ENCODE measurements at places on chromosomes 16 and 17.

DNA sequence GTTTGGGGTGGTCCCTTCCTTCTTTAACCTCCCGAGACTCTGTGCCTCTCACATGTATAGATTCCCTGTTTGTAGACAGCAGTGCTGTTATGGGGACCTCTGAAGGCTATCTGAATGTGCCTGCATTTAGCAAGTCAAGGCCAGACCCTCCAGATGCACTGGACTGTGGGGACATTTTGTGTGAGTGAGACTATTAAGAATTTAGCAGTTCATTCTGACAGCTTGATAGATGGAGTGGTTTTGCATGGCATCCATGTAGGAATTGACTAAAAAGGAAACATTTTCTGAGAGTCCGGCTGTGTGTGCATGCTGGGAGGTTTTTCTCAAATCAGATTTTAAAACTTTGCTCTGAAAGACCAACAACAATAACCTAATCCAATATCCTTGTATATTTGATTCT, 226.3 kb downstream of the MSI2 start:
- no peak for DNase-seq

DNA sequence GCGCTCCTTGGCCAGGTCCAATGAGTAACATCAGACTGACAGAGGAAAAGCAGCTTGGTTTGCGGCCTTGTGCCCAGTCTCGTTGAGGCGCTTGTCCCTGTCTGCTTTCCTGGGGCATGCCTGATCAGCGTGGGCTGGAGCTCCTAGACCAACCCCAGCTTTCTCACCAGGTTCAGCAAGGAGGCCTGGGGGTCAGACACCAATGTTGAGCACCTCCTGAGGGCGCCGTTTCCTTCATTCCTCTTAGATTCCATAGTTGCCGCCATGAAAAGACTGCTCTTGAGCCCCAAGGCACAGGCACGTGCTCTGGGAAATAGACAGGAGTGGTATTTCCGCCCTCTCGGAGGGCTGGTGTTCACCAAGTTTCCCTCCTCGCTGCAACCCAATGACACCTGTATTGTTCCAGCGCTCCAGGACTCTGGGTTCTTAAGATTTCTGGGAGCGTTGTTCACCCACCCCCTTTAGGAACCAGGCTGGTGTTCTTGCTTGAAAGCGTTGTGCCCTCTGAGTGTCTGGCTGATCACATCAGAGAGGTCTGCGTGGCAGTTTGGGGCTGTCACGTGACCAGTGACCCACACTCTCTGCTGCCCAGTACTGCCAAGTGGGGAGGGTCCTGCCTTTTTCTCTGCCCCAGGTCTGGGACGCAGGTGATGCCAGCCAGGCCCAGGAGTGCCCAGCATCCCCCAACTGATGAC, 18.0 kb downstream of the KCTD2 start:
- no peak for DNase-seq

DNA sequence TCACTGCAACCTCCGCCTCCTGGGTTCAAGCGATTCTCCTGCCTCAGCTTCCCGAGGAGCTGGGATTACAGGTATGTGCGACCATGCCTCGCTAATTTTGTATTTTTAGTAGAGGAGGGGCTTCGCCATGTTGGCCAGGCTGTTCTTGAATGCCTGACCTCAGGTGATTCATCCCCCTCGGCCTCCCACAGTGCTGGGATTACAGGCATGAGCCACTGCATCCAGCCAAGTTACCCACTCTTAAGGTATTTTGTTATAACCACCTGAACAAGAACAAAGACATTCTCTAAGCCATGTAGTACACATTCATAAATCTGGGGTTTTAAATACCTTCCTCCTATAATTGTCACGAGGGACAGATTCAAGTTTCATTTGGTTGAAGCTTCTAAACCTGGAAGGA, 12.3 kb upstream of the TMEM170A start:
- DNase-seq, result no peak

- no peak for DNase-seq
Measured at GRCh38 chr17:63002625-63003024, 36.6 kb downstream of the TANC2 start.

GRCh38 chr17:45170931-45171337, 9.3 kb downstream of the HEXIM2 start:
- peak; percentile 90 for DNase-seq

GRCh38 chr16:79451196-79451816, 149.2 kb downstream of the MAF start:
- no peak for DNase-seq

- DNase-seq, result no peak
Measured at GRCh38 chr17:56835264-56835585, 1.3 kb downstream of the DGKE start.

DNA sequence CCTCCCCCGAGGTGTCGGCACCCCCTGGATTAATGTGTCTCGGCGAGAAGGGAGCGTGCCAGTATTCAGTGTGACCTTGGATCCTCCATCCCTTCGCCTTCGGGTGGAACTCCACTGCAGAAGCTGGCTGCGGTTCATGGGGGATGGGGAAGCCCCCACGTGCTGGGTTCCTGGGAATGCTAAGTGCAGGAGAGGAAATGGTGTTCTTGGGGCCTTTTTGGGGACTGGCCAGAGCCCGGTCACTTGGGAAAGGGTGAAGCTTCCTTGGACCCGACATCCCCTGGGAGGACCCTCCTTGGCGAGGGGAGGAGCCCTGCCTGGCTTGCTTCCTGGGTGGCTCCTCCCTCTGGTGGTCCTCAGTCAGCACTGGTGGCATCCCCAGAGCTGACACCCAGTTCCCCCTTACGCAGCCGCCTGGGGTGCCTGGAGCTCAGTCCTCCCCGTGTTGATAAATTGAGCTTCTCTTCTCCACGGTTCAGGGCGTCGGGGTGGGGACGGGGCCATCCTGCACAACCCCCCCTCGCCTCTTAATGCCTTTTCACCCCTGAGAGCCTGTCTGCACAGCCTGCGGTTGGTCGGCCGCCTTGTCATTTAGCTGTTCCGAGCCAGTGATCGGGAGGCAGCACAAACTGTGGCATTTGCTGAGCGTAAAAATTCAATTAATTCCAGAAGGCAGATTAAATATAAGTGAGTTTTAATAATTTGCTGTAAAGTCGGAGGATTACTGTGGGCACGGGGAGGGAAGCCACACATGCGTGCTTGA, 30.7 kb upstream of the GSE1 start:
- DNase-seq, result no peak

- peak; percentile 19 for DNase-seq
Measured at GRCh38 chr17:44444735-44445105, 55.3 kb upstream of the ITGA2B start.

GRCh38 chr17:65533852-65534457, 27.5 kb downstream of the AXIN2 start:
- DNase-seq, result no peak

- DNase-seq, result peak; percentile 23
Measured at GRCh38 chr17:46868689-46869187, 17.4 kb downstream of the WNT9B start.

DNA sequence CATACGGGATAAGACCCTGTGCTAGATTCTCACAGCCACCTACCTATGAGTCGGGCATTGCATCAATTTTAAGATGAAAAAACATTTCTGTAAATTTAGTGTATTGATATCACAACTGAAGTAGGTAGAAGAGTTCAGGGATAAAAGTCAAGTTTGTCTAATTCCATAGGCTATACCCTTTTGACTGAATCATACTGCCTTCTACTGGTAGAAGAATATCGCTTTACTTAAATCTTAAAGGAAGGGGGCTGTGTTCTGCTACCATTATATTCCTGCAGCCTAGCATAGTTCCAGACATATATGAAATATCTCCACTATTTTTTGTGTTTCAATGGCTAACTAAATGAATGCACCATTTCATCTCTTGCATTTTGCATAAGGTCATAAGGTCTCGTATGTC, 1128.6 kb downstream of the CDH8 start:
- no peak for DNase-seq

DNA sequence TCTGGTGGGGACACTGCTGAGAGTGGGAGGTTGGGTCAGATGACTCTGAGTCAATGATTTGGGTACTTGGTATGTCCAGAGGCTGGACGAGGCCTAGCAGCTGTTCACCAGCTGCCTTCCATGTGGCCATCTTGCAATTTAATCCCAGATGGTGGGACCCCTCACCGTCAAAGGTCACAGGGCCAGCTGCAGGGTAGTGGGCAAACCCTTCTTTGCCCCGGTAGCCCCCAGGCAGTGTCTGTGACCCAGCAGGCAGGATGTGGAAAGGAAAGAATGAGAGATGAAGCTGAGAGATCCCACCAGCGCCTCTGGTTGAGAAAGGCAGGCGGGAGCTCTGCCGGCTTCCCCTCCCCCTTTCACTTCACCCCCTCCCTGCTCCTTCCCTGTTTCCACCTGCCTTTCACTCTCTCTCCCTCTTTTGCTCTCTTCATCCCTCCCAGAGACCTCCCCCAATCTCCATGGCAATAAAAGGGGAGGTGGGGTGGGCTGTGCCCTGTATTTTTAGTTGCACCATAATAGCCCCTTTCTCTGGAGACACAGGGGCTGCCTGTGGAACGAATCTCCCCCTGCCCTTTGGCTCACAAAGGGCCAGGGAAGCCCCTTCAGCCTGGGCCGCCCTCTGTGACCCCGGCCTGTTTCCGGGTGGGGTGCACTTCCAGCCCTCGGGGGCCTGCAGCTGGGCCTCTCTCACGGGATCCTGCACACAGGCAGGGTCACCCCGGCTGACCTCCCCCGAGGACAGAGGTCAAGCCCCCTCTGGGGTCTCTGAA, 20.2 kb downstream of the CDK5RAP3 start:
- no peak for DNase-seq

- DNase-seq, result no peak
Measured at GRCh38 chr16:52528393-52529065, 18.4 kb downstream of the TOX3 start.

DNA sequence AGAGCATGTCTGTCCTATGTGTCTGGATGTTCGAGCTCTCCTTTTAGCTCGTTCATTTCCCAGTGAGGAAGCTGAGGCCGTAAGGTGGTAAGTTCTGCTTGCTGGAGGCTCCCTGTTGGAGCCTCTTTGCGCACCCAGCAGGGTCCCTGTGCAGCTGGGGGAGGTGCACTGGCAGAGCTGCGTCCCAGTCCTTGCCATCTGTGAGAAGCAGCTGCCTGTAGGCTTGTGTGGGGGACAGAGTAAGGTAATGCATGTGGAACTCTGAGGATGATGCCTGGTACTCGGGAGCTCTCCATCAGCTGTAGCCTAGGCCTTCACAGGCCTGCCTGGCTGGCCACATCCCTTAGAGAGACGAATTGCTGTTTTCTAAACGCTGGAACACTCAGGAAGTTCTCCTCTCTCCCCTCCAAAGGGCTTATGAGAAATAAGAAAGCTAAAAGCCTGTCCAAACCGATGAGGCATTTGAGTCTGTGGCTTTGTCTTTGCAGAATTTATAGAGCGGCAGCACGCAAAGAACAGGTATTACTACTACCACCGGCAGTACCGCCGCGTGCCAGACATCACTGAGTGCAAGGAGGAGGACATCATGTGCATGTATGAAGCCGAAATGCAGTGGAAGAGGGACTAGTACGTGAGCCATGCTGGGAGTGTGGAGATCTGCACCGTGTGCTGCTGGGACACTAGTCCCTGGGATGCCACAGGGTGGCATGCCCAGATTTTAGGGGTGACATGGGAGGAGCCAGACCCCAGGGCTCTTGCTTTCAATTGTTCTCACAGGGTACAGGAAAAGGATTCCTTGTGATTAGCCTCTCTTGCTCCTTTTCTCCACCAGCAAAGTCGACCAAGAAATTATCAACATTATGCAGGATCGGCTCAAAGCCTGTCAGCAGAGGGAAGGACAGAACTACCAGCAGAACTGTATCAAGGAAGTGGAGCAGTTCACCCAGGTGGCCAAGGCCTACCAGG, 1.6 kb downstream of the NDUFB10 start:
- peak; percentile 24 for DNase-seq

- DNase-seq, result no peak
Measured at GRCh38 chr17:10003705-10004104, 98.6 kb upstream of the RCVRN start.

- no peak for DNase-seq
Measured at GRCh38 chr17:52979921-52980320, 821.4 kb upstream of the CA10 start.

- DNase-seq, result no peak
Measured at GRCh38 chr16:74503412-74503811, 82.1 kb upstream of the CLEC18B start.

DNA sequence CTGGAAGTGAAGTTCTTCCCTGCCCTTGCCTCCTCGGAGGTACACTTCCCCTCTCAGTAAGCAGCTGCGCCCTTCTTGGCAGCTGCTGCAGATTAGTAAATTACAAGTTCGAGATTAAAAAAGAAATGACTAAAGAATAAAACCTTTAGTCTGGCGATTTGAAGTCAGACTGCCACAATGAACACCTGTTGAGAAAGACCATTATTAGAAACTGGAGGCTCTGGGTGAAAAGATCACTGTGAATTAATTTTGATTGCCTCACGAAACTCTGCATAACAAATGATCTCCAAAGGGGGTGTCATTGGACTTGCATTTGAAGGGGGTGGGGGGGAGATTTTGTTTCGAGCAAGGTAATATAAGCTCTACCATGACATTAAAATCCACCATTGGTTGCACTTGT, 39.3 kb downstream of the SALL1 start:
- DNase-seq, result no peak

DNA sequence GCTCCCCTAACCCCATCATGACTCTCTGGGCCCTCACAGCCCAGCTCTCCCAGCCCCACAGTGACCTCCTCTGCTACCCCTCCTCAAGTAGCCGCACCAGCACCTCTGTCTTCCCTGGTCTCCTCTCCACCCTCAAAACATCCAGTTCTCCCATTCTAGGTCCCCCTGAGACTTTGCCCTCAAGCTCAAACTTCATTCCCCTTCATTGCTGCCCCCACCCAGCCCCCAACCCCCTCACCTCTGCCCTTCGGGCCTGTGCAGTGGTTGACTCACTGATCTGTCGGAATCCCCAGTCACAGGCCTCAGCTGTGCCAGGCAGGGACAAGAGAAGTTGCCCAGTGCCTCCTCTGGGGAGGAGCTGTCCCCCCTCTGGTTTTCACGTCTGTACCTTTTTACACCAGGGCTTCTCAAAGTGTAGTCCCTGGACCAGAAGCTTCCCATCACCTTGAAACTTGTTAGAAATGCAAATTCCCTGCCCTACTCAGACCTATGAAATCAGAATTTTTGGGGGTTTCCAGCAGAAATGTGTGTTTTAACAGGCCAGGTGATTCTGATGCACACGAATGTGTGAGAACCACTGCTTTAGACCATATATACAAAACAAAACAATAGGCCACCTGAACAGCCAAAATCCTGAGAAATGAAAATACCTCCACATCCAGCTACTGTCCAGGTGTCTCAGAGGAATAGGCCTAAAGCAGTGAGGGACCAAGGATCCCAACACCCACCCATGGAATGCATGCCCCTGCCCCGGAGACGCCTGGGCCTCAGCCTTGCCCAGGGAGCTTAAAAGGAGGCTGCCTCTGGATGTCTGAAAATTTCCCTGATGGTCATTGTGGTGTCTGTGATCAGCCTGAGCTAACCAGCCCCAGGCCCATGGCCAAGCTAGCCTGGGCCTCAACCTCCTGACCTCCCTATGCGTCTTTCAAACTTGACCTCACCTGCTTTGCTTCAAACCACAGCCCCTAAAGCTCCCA, 853 bp upstream of the DOK4 start:
- no peak for DNase-seq

DNA sequence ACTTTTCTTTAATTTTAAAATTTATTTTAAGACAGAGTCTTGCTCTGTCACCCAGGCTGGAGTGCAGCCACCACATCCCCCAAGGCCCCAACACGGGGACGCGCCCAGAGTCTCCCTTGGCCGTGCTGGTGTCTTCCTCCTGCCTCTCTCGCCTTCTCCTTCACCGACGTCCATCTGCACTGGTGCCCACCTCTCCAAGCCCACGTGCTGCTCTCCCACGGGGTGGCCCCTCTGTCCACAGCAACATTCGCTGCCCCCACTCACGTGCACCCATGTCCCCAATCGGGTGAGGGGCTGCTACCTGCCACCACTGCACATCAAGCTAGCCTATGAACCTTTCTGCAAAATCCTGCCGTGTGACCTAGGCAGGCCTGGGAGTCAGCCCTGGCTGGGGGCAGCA, 3.1 kb downstream of the TMEM204 start:
- no peak for DNase-seq

GRCh38 chr17:82440469-82440981, 10.0 kb downstream of the CYBC1 start:
- DNase-seq, result no peak

Data from adipocyte (in vitro differentiated cells).